ENCODE measurements at places on chromosomes 7 and 10.

- no peak for DNase-seq
Observed at GRCh38 chr7:20217193-20217948, at the start of gene MACC1. Gene MACC1 (minus strand): TSS chr7:20217384. CDS start chr7:20161862, 55,522 bp downstream.

DNA sequence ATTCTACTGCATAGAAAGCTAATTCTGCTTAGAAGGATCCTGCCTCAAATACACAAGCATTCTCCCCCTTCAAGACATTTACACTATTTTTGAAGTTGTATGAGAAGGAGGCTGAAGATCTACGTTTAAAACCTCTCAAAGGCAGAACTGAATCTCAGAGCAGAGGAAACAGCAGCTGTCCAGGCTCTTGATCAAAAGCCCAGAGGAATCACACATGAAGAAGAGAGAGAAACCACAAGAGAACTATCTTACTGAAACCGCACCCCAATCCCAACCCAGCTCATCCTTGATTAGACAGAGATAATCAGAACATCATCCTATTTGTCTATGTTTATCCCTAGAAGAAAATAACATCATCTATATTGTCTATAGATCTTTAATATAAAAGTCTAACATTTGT lies 2.2 kb upstream of the DNAJC1 start:
- no peak for DNase-seq

DNA sequence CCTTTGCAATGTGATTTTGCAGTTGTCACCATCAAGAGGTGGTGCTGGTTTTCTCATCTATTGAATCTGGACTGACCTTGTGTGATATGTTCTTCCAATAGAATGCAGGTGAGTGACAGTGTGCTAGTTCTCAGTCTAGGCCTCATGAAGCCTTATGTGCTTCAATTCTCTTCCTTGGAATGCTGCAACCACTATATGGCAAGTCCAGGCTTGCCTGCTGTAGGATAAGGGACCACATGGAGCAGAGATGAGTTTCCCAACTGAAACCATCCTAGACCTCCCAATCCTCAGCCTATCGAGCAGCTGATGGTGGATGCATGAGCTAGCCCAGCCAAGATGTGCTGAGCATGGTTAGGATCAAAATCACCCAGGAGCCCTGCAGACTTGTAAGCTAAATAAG lies 32.6 kb upstream of the ARHGAP21 start:
- DNase-seq, result no peak

DNA sequence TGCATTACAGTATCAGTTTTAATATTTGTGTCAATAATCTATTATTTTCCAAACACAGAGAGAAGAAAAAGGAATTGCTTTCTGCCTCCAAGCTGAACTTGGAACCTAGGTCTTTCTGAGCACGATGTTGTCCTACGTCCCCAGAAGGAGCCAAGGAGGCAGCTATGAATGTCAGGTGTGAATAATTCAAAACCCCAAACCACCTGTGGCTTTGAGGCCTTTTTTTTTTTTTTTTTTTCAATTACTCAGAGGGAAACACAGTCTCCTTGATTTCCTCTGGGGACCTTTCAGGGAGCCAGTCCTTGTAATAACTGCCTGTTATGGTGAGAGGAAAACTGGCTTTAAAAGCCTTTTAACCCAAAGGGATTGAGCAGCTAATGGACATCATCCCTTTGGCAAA lies 8.3 kb downstream of the GPR85 start:
- no peak for DNase-seq

DNA sequence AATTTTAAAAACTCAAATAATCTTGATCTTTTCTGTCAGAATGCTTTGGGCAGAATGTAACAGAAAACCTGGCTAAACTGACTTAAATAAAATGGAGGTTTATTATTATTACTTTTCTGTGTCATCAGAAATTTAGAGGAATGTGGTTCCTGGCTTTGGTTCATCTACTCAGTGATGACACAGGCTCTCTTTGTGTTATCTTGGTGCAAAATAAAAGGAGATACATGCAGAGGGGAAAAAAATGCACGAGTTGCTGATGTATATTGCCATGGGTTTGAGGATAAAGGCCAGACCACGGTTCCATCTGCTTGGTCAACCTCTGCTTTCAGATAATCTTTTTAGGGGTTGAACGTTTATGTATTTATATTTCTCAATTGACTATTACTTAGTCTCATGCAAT lies 181.4 kb downstream of the SUGCT start:
- no peak for DNase-seq

DNA sequence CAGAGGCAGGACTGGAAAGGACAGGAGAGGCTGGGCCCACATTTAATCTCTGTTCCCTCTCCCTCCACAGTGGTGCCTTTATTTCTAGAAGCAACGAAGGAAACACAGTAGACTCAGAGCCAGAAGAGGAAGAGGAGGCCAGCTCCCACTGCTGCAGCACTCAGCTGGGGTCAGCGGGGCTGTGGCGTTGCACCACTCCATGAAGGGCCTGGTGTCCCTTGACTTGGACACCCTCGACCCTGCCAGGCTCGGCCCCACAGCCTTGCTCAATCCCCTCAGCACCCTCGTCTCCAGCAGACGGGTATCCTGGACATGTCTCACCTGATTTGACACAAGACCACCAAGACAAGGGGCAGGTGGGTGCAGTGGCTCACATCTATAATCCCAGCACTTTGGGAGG lies 38.8 kb downstream of the PRKAG2 start:
- no peak for DNase-seq

DNA sequence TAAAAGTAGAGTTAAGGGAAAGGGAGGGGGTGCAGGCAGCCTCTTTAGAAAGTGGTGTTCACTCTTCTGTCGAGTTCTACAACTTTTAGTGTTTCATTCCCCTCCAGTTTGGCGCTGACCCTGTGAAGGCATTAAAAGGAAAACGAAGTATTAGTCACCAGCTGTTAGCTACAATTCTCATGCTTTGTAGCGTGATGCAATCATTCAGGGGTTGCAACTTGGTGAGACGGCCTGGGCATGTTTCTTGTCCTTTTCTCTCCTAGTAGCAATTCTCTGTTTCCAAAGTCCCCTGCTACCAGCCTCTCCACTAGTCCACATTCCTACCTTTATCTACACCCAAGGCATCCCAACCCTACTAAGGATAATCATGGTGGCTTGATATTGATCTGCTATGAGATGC lies 33.7 kb upstream of the DGKI start:
- no peak for DNase-seq

DNA sequence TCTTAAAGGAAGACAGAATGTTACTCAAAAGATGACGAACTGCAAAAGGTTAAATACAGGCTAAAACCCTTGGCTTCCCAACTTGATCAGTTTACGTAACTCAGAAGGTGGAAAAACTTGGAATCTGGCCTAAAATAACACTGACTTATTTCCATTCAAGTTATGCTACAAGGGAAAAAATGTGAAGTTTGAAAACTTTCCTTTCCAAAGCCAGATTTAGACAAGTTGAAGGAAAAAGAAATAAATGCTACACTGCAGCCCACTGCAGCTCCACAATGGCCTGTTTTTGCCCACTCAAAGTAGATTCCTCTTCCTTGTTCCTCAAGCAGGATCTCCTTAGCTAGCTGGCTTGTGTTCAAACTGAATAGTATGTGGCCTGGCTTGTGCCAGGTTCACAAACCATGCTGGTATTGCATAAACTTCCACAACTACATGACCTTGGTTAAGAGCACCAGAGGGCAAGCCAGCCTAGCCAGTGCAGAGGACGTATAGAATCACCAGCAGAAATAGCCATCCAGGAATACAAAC lies 166.2 kb downstream of the CPEB3 start:
- DNase-seq, result no peak

DNA sequence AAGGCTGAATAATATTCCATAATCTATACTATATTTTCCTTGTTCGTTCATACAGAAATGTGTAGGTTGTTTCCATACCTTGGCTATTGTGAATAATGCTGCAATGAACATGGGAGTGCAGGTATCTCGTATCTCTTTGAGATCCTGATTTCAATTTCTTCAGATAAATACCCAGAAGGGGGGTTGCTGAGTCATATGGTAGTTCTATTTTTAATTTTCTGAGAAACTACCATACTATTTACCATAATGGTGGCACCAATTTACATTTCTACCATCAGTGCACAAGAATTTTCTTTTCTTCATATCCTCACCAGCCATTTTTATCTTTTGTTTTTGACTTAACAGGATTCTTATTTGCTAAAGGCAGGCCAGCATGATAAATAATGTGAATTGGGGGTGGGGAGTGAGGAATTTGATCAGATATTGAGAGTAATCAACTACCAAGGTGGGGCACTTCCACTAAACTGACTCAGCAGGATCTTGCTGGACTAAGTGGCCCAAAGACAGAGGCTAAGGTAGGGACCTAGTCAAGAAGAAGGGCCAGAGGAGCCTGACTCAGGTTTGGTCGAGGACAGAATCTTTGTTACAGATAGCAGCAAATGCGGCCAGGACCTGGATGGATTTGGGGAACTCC lies 21.5 kb upstream of the CCSER2 start:
- DNase-seq, result no peak

DNA sequence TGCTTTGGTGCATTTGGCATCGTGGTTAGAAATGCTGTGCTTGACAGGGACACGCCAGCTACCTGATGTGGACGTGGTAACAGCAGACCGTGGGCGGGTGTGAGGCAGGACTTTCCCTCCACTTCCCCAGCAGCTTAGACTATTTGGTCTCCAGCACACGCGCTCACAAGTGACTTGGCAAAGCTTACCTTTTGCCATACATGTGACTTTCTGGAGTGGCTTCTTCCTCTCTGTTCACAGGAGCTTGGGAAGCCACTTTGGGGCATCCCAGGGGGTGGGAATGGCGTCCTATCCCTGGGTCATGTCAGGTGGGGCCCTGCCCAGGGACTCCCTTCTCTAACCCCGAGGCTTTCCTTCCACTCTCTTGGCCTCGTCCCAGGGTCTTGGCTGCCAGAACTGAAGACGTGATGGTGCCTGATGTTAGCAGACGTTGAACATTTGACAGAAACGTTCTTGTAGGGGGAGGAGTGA lies 228.7 kb upstream of the KLF6 start:
- DNase-seq, result peak; percentile 22

GRCh38 chr7:35380739-35381224 lies 126.9 kb upstream of the TBX20 start:
- no peak for DNase-seq

DNA sequence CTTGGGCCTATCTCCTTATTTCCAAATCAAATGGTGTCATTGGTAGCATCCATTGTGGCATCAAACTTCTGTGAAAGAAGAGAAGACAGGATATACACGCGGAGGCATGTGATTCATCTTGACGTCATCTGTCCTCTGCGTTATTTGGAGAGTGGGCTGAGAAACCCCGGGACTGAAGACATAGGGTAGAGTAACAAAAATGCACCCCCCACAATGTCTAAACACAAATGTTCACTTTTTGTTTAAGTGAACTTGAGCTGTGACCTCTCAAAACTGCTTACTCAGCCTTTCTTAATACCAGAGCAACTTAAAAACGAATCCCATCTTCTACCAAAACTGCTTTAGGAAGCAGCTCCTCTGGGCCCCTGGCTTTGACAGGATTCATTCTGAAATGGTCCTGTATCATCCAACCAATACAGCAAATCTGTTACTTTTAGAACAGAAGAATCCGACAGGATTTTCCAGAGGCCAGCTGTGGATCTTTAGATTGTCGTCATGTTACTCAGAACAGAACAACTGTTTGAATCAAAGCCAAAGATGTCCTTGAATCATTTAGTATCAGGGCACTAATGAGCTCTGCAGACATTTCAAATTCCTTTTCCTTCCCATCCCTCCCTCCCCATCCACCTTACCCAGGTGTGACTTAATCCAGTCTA lies 438.1 kb downstream of the SUGCT start:
- DNase-seq, result no peak

Measured in stimulated activated CD8-positive, alpha-beta memory T cell treated with anti-CD3 and anti-CD28 coated beads, Interleukin-15, amount 100 ng/mL, for 4 hours (primary cell).